ENCODE measurements at places on chromosomes 3 and 15.
A peak's percentile ranks its signal among the peaks of the same experiment; 100 is the strongest.

GRCh38 chr3:2921903-2922302, 188.3 kb downstream of the IL5RA start:
- DNase-seq: no peak

DNA sequence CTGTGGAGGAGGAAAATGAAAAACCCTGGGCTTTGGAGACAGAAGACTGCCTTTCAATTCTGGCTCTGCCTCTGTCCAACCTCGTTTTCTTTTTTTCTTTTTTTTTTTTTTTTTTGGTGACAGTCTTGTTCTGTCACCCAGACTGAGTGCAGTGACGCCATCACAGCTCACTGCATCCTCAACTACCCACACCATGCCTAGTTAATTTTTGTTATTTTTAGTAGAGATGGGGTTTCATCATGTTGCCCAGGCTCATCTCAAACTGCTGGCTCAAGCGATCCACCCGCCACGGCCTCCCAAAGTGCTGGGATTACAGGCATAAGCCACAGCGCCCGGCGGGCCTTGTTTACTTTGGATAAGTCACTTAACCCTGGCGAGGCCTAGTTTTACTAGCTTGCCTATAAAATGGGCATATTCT, 66.3 kb upstream of the SLC25A26 start:
- no peak for DNase-seq

DNA sequence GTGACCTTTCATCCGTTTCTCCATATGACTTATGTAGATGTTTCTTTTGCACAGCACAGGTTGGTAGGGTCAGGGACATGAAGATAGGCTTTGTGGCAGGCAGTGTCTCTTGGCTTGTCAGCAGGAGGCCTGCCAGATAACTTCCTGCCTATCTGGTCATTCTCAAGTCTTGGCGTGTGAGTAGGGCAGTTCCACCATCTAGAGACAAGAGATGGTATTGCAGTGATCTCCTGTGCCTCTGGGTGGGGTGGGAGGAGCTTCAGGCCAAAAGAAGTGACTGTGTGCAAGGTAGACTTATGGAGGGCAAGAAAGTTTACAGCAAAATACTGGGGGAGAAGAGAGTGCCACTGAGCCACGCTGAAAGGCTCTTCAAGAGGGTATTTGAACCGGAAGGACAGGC, 11.0 kb downstream of the TEX264 start:
- DNase-seq: peak; percentile 66

GRCh38 chr15:52243286-52243685, 52.1 kb upstream of the GNB5 start:
- no peak for DNase-seq

DNA sequence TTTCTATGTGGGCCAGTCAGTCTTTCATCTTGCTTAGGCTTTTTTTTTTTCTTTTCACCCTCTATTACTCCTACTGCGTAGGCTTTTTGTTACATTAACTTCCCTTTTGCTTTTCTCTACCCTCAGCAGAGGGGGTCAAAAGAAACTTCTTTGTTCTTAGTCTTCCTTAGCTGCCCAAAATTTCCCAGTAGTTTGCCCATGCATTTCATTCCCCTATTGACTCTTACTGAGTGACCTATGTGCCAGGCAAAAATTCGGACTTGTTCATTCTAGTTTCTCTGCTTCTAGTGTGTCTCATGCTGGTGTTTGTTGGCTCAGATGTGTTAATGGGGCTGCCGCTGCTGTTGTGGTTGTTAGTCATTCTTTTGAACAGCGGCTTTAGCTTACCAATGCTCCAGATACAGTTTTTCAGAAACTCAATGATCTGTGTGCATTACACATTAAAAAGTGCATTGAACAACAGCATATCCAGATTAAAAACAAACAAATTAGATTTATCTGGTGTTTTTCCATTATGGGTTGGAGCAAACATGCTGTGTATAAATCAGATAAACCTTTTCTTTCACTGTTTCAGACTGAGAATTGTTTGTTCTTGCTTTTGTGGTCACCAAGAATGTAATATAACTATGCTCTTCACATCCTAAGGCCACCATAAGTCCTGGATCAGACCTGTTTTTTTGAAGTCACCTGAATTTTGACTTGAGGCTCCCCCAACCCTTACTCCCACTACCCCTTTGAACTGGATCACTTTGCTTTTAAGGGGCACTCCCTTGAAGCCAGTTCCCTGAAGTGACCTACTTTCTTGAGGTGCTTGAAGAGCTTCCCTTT, 43.1 kb downstream of the PDE8A start:
- DNase-seq: no peak

All from activated CD4-positive, alpha-beta T cell treated with anti-CD3 and anti-CD28 coated beads, Interleukin-2, amount 50 U/mL, for 48 hours (primary cell).